ENCODE measurements at places on chromosomes 16 and 17.
A peak's percentile ranks its signal among the peaks of the same experiment; 100 is the strongest.

GRCh38 chr17:45841186-45841585, 3.5 kb upstream of the SPPL2C start:
- no peaks in the 10 kb centered on the region for H3K36me3 ChIP-seq
- no peaks in the 10 kb centered on the region for H3K4me1 ChIP-seq
- H3K27ac ChIP-seq = no peak overlapping the region
- no peak for DNase-seq
- H3K27me3 ChIP-seq = peaks cover 8% of the 10 kb centered on the region

DNA sequence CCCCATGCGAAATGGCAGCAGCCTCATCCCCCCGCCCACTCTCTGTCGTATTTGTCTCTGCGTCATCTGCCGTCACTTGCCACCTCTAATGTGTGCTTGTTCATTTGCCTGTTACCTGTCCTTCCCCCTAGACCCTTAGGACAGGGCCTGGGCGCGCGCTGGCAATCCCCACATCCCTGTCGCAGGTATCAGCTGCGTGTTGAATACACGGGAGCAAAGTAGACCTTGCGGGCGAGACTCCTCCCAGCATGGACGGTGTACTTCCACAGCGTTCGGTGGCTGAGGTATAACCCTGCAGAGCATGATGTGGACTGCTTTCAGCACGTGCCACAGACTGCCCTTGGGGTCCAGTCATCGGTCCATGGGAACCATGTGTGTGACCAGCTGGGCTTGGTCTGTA, 170.1 kb upstream of the CHMP6 start:
- peaks cover 4% of the 10 kb centered on the region for H3K36me3 ChIP-seq
- DNase-seq = no peak
- H3K27me3 ChIP-seq = peaks cover 2% of the 10 kb centered on the region

DNA sequence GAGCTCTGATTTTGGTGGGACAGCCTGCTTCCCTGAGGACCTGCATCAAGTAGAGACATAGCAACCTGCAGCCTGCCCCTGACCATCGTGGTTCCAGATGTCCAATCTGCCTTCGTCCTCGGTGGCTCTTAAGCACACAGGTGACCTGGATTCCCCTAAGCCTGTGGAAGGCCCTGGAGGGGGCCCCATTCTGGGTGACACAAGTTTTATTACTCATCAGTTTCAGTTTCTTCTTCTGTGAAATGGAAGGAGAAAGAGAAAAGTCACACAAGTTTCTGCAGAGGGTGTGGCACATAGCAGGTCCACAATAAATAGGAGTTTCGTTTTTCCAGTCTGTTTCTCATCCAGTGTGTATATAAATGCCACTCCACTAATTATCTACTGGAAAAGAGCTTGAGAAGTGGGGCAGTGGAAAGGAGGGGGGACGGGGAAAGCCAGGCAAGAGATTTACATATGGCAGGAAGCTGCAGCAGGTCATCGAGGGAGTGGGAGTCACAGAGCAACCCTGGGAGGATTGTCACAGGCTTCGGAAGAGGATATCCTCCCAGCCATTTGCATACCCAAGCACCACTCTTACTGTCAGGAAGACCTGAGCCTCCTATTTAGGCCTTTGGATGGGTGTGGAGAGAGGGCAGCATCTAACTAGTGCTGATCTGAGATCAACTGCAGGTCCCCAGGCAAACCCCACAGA, 10.0 kb upstream of the NOS2 start:
- no peak overlapping the region for H3K4me3 ChIP-seq
- H3K27me3 ChIP-seq = peaks cover 2% of the 10 kb centered on the region
- H3K27ac ChIP-seq = peak overlapping the region; percentile 21
- peaks cover 25% of the 10 kb centered on the region for H3K4me1 ChIP-seq
- H3K36me3 ChIP-seq = no peaks in the 10 kb centered on the region

DNA sequence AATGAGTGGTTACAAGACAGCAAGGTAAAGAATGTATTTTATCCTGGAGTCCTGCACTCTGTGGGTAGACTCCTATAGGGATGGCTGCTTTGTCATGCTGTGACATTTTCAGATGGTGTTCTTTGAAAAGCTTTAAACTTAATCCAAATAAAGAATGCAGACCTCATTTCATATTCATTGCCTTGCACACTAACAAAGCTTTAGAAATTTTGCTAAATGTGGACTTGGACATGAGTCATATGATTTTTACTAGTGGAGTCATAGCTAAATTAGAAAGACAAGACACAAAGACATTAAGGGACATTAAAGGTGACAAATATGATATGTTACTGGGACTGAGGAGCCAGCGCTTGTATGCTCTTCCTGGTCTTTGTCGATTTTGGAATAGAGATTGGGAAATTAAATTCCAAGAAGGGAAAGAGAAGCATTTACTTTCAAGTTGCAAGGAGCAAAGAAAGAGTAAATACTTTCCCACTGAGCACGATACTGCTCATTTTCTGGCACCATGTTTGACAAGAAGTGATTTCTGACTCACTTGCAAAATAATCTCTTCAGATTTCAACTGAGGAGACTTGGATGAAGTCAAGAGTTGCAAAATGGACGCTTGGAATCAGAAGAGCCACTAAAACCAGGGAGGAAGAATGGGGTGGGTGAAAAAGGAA, 152.9 kb upstream of the MYOCD start:
- H3K27ac ChIP-seq = no peak overlapping the region
- no peak overlapping the region for H3K4me3 ChIP-seq

DNA sequence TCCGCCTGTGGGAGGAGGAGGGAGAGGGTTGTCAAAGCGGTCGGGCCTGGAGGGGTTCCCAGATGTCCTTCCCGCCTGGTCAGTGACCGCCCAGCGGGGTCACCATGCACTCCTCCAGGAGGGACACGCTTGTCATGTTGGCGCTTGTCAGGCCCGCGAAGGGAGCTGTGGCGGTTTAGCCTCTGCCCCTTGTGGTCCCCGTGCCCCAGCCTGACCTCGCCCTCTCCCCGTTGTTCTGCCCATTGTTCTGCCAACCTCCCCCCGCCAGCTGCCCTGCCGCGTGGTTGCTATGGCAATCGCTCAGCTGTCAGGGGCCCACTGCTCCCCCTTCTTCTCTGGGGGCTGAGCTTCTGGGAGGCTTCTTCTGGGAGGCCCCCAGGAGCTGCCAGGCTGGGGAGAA, 146.4 kb upstream of the CIBAR2 start:
- no peaks in the 10 kb centered on the region for H3K4me1 ChIP-seq
- H3K4me3 ChIP-seq = no peak overlapping the region
- no peak for DNase-seq
- H3K27me3 ChIP-seq = peaks cover 3% of the 10 kb centered on the region

DNA sequence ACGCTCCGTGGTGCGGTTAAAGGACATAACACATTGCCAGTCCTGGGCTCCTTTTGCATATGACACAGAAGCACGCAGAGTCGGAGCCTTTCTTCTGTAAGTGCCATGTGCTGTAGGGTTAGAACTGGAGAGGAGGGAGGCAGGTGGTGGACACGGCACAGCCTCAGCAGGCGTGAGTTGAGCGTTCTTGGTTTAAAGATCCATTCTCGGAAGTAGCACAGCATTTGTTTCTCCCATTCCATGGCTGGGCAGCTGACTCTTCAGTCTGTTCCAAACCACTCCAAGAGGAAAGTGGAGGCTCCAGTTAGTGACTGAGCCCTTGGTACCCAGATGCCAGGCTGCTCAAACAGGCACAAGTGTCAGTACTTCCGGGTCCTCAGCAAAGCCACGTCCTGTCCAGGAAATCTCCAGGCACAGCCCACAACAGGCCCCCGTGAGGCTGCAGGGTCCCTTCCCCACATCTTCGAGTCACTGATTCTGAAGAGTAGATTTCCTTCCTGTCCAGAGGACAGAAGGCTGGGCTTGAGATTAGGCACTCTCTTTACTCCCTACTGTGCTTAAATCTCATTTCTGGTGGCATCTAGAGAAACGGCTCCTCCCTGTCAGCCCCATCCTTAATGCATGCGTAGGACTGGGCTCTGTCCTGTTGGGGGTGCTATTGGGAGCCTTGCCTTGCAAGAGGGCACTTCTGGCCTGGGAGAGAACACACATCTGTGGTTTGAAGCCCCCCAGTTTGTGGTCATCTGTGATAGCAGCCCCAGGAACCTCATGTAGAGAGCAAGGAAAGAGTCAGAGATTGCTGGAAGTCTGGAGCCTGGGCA, 39.6 kb upstream of the NAT9 start:
- H3K27ac ChIP-seq = no peak overlapping the region
- H3K27me3 ChIP-seq = no peaks in the 10 kb centered on the region
- DNase-seq = no peak
- peaks cover 5% of the 10 kb centered on the region for H3K4me1 ChIP-seq
- no peak overlapping the region for H3K4me3 ChIP-seq
- peaks cover 3% of the 10 kb centered on the region for H3K36me3 ChIP-seq

- peak overlapping the region; percentile 92 for H3K27ac ChIP-seq
- peak; percentile 60 for DNase-seq
- peak overlapping the region; percentile 89 for H3K4me3 ChIP-seq
- peaks cover 61% of the 10 kb centered on the region for H3K4me1 ChIP-seq
- peaks cover 4% of the 10 kb centered on the region for H3K36me3 ChIP-seq
- peaks cover 53% of the 10 kb centered on the region for H3K27me3 ChIP-seq
Observed at GRCh38 chr16:88705076-88705684, 1.0 kb downstream of the RNF166 start.

- H3K27ac ChIP-seq = no peak overlapping the region
- H3K27me3 ChIP-seq = peaks cover 12% of the 10 kb centered on the region
- H3K36me3 ChIP-seq = no peaks in the 10 kb centered on the region
- peaks cover 18% of the 10 kb centered on the region for H3K4me1 ChIP-seq
- H3K4me3 ChIP-seq = peak overlapping the region; percentile 63
Observed at GRCh38 chr16:14302031-14302398, 230.9 kb downstream of the MRTFB start.

DNA sequence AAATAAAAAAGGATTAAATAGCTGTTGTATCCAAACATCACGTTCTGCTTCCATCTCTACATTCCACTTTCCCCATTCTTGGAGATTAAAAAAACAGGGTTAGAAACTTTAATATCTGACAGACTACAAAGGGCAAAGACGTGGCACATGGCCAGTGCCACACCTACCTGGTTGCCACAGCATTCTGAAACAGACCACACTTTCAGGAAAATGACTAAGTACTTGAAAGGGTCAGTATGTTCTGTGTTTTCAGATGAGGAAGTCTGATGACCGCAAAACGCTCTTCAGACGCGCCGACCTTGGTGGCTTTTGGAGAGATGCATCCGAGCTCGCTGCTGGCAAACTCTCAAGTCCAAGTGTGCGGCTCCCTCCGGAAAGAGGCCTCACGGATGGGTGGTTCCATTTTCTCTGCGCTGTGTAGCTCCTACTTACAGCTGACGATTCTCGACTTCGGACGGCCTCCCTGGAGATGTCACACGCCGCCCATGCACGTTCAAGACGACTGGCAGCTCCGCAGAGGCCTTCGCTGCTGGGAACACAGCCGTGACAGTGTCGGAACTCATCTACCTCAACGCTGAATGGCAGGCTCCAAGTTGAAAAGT, 15.5 kb downstream of the MAP1LC3B start:
- H3K4me1 ChIP-seq = peaks cover 10% of the 10 kb centered on the region
- peaks cover 7% of the 10 kb centered on the region for H3K36me3 ChIP-seq
- H3K4me3 ChIP-seq = no peak overlapping the region
- no peak overlapping the region for H3K27ac ChIP-seq

DNA sequence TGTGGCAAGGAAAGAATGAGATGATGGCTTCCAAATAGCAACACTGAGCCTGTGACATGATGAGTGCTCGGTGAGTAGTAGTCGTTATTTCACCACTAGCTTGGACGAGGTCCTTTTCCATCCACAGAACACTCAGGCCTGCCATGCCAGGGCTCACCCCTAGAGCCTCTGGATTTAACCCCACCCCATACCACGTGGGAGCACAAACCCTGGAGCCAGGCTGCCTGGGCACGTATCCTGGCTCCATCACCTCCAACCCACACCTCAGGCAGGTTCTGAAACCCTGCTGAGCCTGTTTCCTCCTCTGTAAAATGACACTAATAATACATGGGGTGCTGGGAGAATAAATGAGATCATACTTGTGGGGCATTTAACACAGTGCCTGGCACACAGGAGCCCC, 192.4 kb downstream of the KATNIP start:
- H3K27ac ChIP-seq = no peak overlapping the region
- no peaks in the 10 kb centered on the region for H3K27me3 ChIP-seq
- DNase-seq = no peak
- no peak overlapping the region for H3K4me3 ChIP-seq
- no peaks in the 10 kb centered on the region for H3K4me1 ChIP-seq

DNA sequence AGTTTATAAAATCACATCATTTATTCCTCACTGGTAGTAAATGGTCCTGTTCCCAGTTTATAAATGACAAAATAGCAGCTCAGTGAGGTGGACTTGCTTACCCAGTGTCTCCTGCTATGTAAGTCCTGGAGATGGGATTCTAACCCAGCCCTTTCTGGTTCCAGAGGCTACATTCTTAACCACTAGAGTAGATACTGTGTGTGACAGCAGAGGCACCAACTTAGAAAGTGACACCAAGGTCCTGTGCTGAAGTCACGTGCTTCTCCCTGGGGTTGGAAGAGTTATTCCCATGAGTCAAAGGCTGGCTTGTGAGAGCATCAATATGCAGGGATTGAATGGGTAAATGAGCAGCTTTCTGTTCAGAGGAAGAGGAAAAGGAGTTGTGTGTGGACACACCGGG, 167.3 kb upstream of the IRX3 start:
- no peak for DNase-seq
- no peaks in the 10 kb centered on the region for H3K36me3 ChIP-seq
- no peaks in the 10 kb centered on the region for H3K27me3 ChIP-seq

All from immature natural killer cell (primary cell).